ENCODE measurements at places on chromosomes 5 and 9. TPM values are rescaled to one million over a fixed set of nuclear protein-coding genes. Genes with fewer than 3 reads are reported as not detected.

- DNase-seq: no peak
Observed at GRCh38 chr5:151592855-151593408, 1.8 kb upstream of the FAT2 start.

DNA sequence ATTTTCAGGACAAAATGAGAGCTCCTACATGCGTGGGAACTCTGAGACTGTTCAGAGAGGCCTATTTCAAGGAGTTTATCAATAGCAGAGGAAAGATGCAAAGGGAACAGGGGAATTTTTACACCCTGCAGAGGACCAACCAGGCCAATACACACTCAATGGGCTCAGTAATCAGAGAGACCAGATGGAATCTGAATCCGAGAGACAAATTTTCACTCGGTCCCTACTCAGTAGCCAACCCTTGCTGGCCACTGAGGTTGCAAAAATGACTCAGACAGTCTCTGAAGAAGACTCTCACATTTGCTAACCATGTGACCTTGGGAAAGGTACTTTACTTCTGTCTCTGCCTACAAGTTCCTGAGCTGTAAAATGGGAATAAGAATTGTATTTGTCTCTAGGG is 479.4 kb downstream of the CDK5RAP2 start:
- DNase-seq: no peak

Gene IL4
- polyA plus RNA-seq: not detected

GRCh38 chr5:136037001-136037705 is 8.4 kb downstream of the TGFBI start:
- DNase-seq: no peak

GRCh38 chr9:13446286-13446937 is 166.9 kb upstream of the MPDZ start:
- DNase-seq: peak; percentile 51

Gene TDRD7
- polyA plus RNA-seq: 5.4 TPM

Gene LHX2
- polyA plus RNA-seq: 2.0 TPM

DNA sequence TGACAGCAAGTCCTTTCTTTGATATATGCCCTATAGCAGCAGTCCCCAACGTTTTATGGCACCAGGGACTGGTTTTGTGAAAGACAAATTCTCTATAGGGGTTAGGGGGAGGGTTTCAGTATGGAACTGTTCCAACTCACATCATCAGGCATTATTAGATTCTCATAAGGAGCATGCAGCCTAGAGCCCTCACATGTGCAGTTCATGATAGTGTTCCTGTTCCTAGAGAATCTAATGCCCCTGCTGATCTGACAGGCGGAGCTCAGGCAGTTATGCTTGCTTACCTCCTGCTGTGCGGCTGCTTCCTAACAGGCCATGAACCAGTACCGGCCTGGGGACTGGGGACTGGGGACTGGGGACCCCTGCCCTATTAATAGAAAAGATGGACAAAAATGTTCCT is 2.7 kb upstream of the RAPGEF6 start:
- DNase-seq: no peak
